ENCODE measurements at places on chromosomes 2 and 18. TPM values are rescaled to one million over a fixed set of nuclear protein-coding genes. Genes with fewer than 3 reads are reported as not detected.

The IL18RAP gene
- total RNA-seq: not detected

The SLC4A1AP gene
- 18.1 TPM for total RNA-seq

The SCN7A gene
- total RNA-seq: not detected

The FAM237A gene
- total RNA-seq: not detected

The HES6 gene
- total RNA-seq: 7.2 TPM

The PTMA gene
- total RNA-seq: 859 TPM

The UGP2 gene
- 57.5 TPM for total RNA-seq

The SGPP2 gene
- total RNA-seq: 1.4 TPM

The MYL12A gene
- 1,167 TPM for total RNA-seq

The TMEM200C gene
- 0.29 TPM for total RNA-seq

The SERPINB7 gene
- total RNA-seq: 0.58 TPM

The SLC9A2 gene
- total RNA-seq: not detected

The METTL5 gene
- 38.5 TPM for total RNA-seq

The KCNF1 gene
- 2.3 TPM for total RNA-seq

The DCTN1 gene
- 167 TPM for total RNA-seq

The TMEM150A gene
- total RNA-seq: 25.2 TPM

The PMAIP1 gene
- total RNA-seq: 45.2 TPM

The SETBP1 gene
- 1.5 TPM for total RNA-seq

The M1AP gene
- not detected for total RNA-seq

The POTEC gene
- total RNA-seq: not detected

The NEB gene
- total RNA-seq: 1.5 TPM

The OXER1 gene
- total RNA-seq: not detected

The MEIS1 gene
- total RNA-seq: 11.8 TPM

The CNRIP1 gene
- 50.6 TPM for total RNA-seq
